ENCODE measurements at places on chromosomes 13 and 19.

- no peak for DNase-seq
Measured at GRCh38 chr13:49395451-49395865, 48.4 kb downstream of the CAB39L start.

- DNase-seq: peak; percentile 44
Measured at GRCh38 chr19:2476451-2477140, 669 bp downstream of the GADD45B start.

- no peak for DNase-seq
Measured at GRCh38 chr19:2034729-2035589, 16.1 kb downstream of the MKNK2 start.

DNA sequence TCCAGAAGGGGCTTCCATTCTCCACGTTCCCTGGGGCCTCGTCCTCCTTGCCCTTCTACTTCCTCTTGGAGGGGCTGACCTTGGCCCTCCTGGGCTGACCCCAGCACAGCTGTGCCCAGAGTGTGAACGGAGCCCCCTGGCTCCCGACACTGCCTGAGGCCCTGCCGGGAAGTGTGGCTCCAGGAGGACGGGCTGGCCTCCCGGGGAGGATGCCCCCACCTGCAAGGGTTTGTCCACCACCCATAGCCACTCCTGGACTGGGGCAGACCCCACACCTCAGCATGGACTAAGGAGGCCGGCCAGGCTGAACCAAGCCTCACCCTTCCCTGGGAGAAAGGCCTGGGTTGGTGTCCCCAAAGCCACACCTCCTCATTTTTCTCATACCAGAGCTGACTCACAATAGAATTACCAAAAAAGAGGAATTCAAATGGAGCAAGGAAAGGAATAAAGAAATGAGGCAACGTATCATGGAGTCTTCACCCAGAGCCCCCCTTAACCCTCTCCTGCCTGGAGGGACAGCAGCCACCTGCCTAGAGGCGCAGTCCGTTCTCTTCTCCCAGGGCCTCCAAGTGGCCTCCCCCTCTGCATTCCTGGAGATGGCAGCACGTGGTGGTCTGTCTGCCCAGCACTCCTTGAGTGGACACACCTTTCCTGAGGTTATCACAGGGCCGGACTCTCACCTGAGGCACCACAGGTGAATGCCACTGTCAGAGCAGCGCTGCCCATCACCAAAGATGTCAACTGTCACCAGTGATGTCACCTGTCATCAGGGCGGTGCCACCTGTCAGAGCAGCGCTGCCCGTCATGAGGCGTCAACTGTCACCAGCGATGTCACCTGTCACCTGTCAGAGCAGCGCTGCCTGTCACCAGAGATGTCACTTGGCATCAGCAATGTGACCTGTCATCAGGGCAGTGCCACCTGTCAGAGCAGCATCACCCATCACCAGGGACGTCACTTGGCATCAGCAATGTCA is 3.1 kb upstream of the C13orf46 start:
- no peak for DNase-seq

DNA sequence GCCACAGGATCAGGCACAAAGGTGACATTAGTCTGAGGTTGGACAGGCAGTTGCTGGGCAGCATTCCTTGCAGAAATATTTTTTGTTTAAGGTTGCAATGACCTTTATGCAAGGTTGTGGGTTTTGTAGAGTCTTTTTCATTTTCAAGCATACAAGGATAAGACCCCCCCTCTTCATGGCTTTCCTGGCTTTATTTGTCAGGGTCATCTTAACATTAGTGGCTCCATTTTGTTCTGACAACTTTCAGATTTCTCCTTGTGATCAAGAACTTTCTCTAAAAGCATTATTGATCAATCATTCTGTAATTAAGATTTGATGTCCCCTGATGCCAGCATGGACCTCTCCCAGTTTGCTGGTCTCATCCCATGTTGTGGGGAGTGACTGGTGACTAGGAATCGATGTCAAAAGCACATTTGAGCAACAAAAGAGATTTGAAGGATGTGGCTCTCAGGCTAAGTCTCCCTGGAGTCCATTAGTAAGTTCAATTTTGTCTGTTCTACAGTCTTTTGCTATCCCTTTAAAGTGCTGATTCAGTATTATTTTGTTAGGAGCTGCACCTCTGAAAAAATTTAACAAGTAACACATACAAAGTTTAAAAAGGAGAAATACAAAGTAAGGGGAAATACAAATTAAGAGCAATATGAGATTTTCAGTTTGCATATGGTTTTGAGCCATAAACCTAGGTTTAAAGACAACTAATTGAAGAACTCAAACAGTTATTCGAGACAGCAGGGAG is 5.3 kb downstream of the CARD8 start:
- no peak for DNase-seq

DNA sequence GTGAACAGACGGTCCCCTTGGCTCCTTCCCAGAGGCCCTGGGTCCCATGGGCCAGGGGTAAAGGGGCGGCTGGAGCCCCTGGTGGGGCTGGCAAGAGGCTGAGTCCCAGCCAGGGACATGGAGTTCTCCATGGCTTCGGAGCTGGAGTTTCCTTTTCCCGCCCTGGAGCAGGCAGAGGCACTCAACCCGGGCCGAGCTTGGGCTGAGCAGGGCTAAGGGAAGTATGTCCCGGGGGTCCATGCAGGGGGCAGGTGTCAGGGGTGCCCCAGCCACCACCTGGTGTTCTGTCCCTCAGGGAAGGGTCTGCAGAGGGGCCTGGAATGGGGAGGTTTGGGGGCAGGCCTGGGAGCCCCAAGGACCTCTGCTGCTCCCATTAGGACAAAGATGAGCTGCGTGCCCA is 54.0 kb upstream of the TPM4 start:
- no peak for DNase-seq

- DNase-seq: no peak
Measured at GRCh38 chr19:1272423-1273262, 2.7 kb upstream of the FAM174C start.

- DNase-seq: no peak
Measured at GRCh38 chr19:13060233-13060963, 42.3 kb downstream of the LYL1 start.

DNA sequence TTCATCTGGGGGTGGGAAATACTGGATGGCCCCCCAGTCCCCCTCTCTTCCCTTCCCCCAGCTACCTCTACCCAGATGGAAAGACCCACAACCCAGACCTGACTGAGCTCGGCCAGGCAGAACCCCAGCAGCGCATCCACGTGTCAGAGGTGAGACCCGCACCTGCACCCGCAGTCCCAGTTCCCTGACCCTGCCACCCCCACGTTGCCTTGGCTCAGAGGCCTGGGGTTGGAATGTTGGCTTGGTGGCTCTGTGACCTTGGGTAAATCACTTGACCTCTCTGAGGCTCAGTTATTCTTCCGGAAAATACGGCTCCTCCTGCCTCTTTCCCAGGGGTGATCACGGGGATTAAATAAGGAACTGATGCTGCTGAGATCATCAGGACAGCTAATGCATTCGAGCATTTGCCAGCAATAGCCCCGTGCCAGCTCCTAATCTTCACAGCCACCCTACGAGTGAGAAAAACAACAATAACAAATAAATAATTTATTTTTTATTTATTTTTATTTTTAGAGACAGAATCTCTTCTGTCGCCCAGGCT is 12.3 kb downstream of the CBLC start:
- DNase-seq: no peak

DNA sequence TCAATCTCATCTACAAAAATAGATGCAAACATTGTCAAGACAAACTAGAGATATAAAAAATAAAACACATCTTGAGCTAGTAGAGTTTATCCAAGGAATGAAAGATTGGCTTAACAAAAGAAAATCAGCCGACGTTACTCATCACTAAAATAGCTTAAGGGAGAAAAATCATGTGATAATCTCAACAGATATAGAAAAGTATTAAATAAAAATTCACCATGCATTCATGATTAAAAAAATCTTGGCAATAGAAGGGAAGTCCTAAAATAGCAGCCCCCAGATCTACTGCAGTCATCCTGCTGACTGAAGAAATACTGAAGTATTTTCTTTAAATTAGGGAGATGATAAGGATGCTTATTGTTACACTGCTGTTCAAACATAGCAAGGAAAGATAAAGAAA is 12.6 kb upstream of the DCLK1 start:
- no peak for DNase-seq

DNA sequence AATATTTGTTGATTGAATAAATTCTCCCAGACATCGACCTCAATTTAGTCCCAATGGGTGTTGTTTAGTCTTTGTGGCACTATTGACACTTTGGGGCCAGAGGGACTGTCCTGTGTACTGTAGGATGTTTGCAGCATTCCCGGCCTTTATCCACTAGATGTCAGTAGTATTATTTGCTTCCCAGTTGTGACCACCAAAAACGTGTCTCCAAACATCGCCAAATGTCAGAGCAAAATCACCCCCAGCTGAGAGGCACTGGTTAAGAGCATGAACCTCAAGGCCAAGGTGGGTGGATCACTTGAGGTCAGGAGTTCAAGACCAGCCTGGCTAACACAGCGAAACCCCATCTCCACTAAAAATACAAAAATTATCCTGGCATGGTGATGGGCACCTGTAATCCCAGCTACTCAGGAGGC is 15.4 kb downstream of the NLRP12 start:
- DNase-seq: no peak

DNA sequence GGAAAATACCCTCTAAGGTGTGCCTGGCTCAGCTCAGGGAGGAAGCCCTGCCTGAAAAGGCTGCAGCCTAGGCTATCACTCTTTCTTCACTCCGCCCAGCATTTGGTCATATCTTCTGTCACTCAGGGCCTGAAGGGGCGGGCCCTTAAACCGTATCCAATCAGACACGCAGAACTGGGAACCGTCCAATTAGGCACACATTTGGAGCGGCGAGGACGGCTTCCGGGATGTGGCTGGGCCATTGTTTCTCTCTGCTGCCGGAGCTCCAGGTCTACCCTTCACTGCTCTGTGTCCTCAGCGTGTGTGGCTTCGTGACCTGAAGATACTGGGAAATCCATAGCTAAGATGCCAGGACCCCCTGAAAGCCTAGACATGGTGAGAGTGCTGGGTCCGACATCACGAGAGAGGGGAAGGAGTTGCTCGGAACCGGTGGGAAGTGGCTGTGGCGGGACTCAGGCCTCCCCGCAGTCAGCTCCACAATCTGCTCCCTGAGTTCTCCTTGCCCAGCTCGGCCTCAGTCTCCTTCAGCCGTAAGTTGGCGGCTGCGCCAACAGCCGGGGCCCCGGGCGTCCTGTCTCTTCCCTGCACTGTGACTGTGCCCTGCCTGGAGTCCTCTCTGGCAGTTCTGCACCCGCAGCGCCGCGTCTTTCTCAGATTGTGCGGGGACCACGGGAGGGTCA is at the start of gene ZNF493:
Gene ZNF493, plus strand, starts transcription at position 241 of the 680 bp plus-strand sequence. Its CDS starts 105 bp downstream, at position 346.
- DNase-seq: peak; percentile 94

DNA sequence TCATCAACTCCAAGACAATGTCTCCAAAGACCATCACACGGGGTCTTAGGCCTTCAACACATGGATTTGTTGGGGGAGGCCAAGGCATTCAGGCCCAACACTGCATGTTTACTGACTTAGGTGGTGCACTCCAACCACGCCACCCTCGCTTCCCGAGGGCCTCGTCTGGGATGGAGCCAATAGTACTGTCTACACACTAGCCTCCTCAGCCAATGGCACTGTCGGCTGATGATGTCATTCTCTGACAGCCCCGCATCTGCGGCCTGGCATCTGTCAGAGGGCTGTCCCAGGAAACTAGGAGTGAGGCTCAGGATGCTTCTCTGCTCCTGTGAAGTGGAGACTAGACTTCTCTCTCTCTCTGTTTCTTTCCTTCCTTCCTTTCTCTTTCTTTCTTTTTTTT is 96.6 kb downstream of the TEX26 start:
- no peak for DNase-seq

GRCh38 chr19:964116-964520 is 20.0 kb upstream of the WDR18 start:
- no peak for DNase-seq

GRCh38 chr13:44395976-44396694 is 22.5 kb downstream of the SERP2 start:
- no peak for DNase-seq

- DNase-seq: no peak
Measured at GRCh38 chr13:44271915-44272341, 101.7 kb upstream of the SERP2 start.

DNA sequence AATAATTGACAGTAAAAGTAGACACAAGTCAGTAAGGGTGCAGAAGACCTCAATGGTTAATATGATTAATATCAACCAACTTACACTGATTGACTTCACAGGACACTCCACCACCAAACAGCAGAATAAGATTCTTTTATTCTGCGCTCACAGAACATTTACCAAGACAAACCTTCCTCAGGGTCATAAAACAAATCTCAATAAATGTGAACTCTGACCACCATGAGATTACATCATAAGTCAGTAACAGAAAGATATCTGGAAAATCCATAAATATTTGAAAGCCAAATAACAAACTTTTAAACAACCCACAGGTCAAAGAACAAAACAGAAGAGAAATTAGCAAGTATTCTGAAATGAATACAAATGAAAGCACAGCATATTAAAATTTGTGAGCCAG is 99.7 kb downstream of the SPACA7 start:
- DNase-seq: no peak

DNA sequence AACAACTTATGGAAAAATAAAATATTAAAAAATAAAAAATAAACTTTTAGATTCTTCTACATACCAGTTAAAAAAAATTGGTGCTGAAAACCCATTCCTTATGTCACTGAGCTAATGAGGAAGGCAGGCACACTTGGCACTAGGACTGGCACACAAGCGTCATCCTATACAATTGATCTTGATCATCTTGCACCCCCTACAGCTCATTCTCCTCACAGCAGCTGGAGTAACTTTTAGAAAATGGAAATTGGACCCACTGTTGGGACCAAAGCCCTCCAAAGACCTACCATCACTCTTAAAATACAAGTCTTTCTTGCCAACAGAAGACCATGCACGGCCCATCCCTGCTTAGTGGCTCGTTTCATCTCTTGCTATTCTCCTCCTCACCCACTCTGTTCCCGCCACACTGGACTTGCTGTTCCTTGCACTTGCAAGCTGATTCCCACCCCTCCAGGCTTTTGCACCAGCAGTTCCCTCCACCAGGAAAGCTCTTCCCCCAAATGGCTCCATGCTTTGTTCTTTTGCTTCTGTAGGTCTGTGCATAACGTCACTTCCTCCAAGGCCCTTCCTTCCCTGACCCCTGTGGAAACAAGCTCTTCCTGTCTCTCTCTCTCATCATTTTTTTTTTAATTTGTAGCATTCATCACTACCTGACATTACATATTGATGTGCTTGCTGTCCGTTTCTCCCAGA is 11.6 kb downstream of the CTU1 start:
- DNase-seq: no peak
